Kidney epithelial cell (primary cell): ENCODE measurements at places on chromosomes 2 and 18.

DNA sequence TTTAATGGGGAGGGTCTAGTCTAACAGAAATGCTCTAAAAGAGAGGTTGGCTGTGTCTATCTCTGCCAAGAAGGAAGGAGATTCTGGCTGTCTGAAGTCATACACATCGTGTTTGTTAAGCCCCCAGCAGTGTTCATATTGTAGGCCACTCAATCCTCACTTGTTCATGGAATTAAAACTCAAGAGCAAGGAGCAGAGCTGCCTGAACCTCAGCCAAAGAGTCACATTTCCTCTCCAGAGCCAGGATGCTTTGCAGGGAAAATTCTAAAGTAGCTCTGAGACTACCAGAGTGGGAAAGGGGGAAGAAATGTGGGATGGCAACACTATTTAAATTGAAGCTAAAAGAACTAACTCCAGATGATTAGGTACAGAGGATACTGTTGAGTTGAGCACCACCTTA, 190.7 kb upstream of the CXCR4 start:
- no peak for DNase-seq

DNA sequence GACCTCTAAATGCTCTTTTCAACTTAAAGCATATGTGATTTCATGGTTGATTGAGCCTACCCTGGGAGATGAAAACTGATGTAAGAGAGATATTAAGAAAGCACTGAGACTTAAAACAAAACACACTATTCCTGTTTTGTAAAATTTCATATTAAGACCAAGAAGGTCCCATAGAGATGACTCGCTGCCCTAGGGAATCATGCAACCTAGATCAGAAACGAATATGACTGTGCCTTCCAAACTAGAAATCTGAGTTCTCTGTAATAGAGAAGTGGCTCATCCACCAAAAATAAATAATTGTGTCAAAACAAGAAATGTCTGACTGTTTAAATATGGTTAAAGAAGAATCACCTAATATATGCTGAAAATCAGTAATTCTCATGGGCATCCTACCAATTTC, 776.8 kb upstream of the SOX11 start:
- no peak for DNase-seq

GRCh38 chr2:196538646-196539045, 100.9 kb upstream of the CCDC150 start:
- DNase-seq, result no peak

DNA sequence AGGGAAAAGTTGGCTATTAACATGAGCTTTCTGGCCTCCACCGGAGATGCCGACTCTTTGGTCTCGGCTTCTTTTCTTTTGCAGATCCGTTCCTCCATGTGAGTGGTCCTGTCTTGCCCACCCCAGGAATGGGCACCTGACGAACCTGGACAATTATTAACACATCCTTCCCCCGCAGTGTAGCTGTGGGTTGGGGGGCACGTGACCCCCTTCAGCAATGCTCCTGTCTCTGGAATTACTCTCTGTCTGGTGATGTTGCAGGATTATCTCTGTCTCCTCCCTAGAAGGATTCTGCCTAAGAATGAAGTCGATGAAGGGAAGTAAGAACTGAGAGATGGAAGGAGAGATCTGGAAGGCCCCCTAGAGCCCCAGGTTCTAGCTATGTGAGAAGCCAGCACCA, 115.2 kb upstream of the NPAS2 start:
- no peak for DNase-seq

DNA sequence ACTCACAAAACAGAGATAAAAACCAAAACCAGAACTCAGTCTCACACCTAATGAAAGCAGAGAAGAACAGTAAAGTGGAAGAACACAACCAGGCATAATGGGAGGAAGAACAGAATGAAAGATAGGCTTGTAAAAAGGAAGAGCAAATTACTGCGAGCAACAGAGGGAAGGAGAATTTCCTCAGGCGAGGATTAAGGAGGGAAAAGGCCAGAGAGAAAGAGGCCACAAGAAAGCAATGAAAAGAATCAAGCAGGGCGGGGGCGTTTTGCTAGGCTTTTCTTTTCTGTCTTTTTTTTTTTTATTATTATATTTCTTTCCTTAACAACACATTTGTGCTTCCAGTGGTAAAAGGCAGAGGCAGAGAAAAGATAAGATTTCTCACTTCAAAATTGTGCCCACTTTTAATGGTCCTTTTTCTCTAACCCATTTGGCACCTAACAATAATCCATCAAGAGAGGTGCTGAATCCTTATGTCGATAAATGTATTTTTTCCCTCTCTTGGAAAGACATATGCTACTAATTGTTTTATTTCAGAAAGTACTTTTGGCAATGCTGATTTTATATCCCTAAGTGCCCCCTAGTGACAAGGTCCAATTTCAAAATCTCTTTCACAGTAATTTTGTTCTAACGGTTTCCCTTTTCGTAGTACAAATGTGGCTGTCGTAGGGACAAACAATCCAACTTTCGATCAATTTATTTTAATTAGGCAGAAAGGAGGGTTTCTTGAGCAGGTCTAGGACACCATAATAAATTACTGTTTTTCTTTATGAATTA, 138.7 kb upstream of the AQP4 start:
- no peak for DNase-seq

DNA sequence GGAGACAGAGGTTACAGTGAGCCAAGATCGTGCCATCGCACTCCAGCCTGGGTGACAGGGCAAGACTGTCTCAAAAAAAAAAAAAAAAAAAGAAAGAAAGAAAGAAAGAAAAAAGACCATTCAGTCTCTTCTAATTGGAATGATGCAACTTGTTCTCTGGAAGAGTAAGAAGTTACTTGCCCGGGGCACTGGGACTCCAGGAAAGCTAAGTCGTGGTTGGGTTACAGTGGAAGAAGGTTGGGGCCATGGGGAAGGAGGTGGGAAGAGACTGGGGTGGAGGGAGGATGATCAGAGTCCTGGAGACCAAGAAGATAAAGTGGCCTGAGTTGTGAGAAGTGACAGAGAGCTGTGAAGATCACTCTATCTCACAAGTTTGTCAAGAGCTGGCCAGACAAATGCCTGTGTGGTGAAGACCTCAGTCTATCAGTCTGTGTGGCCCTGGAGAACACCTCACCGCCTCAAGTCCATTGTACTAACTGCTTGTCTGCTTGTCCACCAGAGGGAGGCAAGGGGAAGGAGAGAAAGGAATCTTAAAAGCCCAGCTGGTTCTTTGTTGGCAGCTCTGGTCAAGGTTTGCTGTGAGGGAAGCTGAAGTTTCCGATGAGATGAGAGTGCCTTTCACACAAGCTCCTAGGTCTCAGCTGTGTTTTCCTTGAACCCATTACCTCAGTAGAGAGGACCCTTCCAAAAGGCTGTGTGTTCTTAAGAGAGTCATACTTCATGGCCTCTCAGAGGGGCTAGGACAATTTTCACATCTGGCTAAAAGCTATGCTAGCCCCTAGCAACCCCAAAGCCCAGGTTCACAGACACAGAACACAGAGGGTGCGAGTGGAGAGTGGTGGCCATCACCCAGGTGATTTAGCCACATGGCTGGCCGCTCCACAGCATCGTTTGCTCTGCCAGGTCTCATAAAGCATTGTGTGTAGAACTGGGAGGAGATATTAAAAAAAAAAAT, 72.0 kb upstream of the TMEM178A start:
- DNase-seq, result peak; percentile 50

DNA sequence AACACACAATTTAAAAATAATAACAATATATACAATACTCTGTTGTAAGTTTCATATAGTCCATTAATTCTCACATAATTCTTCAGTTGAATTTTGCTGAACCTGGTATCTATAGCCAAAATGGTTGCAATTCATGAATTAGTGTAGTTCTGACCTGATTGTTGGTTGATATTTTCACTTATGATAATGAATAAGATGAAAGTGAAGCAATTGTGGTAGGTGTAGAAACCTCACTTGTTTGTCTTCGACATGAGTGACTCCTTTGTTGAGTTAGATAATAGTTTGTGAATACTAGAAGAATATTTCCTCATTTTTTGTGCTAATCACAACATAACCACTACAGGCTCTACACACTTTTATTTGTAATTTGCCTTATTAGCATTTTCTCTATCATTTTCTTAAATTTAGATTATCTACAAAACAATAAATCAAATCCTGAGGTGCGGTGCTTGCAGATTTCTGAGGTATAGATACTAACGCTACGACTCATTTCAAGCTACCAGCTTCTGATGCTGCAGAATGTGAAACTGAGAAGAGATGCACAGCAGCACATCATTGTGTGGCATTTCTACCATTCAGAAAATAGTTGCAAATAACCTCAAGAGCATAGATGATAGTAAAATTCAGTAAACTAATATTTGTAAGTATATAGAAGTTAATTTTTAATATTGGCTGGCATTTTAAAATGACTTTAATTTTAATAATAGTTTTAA, 117.9 kb downstream of the KCNH7 start:
- no peak for DNase-seq

DNA sequence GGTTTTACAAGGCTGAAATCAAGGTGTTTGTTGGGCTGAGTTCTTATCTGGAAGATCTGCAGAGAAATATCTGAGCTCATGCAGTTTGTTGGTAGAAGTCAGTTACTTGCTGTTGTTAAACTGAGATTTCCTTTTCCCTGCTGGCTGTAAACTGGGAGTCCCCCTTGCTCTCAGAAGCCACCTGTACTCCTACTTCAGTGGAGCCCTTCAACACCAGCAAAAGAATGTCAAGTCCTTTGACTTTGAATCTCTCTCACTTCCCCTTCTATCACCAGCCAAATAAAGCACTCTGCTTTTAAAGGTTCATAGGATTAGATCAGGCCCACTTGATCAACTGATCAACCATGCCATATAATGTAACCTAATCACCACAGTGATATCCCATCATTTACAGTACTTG, 252.2 kb upstream of the CDH7 start:
- no peak for DNase-seq

GRCh38 chr2:156189584-156189983, 142.9 kb downstream of the NR4A2 start:
- no peak for DNase-seq

DNA sequence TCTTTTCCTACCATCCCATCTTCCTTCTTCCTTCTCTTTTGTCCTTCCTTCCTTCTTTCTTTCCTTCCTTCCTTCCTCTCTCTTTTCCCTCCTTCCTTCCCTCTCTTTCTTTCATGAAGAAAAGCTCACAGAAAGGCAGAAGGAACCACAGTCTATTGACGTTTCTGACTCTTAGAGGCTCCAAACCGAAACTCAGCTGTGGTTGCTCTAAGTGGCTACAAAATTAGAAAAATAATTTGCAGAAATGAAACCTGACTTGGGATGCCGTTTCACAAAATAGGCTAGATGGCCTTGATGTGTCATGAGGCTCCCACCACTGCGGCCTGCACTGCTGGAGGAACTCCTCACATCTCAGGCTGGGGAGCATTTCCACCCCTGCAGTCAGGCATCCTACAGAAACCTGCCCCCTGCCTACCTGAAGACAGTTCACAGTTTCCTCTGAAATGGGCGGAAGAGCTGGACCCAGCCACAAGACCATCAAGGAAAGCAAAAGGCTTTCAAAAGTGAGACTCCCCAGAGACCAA, 165.6 kb downstream of the SMAD7 start:
- DNase-seq, result no peak

DNA sequence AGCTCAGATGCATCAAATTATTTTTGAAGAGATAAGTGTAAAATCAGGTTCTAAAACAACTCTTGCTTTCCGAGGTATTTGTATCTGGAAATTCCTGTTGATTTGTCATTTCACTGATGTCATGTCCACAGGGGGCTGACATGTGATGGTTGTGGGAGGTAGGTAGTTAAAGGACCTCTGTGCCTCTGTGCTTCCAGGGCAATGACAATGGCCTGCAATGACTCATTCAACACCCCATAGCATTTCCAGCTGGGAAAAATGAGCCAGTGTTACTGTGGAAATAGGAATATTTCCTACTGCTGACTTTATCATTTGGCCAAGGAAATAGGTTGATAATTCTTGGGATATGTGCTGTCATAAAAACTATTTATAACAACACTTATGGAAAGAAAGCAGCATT, 86.2 kb upstream of the CCDC195 start:
- DNase-seq, result peak; percentile 39

GRCh38 chr18:24502667-24503523, 42.5 kb downstream of the HRH4 start:
- no peak for DNase-seq

DNA sequence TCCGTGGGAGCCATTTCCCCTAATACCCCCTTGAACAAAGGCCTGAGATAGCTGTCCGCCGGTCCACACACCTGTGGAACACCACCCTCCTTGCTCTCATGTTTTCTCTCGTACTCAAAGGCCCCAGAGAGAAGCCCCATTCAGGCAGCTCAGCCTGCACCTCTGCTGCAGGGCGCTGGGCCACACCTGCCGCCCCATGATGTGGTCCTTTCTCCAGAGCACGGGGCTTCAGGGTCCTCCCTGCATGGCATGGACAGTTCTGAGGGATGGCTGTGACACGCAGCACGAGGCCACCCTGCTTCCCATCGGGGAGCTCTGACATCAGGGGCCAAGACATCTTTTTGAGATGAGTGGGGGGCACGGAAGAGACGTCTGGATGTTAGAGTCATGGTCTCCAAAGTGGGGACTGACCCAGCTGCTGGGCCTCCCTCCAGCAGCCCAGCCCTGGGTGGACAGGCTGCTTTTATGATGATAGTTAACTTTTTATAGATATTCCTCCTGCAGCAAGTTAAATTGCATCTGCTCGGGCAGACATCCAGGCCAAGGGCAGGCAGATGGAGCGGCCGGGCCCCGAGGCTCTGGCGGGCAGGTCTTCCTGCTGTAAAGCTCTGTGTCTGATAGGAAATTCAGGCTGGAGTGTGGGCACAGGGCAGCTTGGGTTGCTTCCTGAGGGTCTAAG, 56.7 kb downstream of the SDC1 start:
- DNase-seq, result no peak

DNA sequence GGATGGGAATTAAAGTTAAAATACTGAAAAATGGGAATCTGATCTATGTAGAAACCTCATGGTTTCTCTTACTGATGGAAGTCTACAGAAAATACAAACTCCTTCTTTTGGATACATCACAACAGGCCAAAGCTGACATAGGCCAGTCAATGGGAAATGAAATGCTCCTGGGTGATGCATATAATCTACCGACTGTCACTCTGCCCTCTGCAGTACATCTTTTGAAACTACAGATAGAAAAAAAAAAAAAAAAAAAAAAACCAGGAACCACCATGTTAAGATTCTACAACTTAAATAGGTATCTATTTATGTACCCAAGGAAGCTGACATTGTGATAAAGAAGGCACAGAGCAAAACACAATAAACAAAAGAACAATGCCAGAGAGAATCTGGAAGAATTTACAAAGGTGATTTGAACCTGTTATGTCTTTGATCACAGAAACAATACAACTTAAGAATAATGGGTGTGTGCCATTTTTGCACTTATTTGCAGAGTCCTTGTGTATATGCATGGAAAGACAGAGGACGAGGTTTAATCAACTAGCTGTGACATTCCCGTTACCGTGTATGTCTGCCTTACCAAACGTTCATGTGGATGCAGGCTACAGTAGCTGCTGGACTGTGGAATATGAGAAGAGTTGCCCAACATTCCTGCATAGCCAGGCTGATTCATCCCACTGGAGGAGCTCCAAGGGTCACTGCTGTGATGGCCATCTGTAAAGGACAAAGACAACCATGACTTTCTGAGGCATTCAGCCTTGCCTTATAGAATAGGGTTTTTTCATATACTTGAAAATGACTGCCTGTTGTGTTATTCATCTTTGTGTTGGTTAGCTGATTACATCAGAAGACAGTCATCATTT, 312.7 kb downstream of the TCF4 start:
- no peak for DNase-seq

- no peak for DNase-seq
Measured at GRCh38 chr2:241852981-241853631, 5.6 kb downstream of the PDCD1 start.

- DNase-seq, result no peak
Measured at GRCh38 chr2:143903172-143903856, 616.6 kb downstream of the ZEB2 start.

GRCh38 chr2:230224458-230224857, 1.1 kb upstream of the SP140 start:
- no peak for DNase-seq

GRCh38 chr2:15949126-15949525, 8.8 kb downstream of the MYCN start:
- no peak for DNase-seq
